Stimulated activated CD8-positive, alpha-beta memory T cell treated with anti-CD3 and anti-CD28 coated beads, Interleukin-4, amount 100 ng/mL, for 4 hours (primary cell): ENCODE measurements at places on chromosomes 5 and 9.

GRCh38 chr5:180352116-180353047, 754 bp downstream of the GFPT2 start:
- no peak for DNase-seq

- DNase-seq = no peak
These were observed 18.0 kb downstream of the MTRR start for GRCh38 chr5:7886849-7887475.

DNA sequence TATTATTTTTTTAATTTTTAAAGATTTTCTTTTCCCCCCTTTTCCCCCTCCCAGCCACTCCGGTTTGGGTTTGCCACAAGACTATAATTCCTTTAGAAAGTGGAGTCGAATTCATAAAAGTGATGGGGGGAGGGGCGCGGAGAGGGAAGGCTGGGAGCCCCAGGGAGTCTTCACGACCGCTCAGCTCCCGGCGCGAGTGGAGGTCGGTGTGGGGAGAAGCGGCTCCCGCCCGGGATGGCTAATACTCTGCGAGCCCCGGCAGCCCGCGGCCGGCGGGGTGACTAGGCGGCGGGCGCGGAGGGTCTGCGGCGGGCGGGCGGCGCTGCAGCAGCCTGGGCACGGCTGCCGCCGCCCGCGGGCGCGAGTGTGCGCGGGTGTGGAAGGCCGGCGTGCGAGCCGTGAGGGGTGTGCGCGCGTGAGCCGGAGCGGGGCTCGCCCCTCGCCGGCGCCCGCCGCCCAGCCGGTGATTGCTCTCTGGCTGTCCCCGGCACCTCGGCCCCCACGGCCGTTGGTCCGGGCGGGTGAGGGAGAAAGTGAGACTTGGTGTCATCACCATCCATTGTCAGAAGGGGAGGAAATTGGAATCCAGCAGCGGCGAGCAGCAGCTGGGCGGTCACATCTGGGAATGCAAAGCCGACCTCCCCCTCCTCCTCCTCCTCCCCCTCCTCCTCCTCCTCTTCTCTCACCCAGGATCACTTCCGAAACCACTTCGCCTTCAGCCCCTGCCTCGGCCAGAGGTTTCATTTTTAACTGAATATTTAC, at the start of gene PARP8:
TSS of gene PARP8 (plus strand) at position 377 of the 762 bp plus-strand sequence. CDS start 459 bp downstream, outside the sequence.
- DNase-seq = no peak

DNA sequence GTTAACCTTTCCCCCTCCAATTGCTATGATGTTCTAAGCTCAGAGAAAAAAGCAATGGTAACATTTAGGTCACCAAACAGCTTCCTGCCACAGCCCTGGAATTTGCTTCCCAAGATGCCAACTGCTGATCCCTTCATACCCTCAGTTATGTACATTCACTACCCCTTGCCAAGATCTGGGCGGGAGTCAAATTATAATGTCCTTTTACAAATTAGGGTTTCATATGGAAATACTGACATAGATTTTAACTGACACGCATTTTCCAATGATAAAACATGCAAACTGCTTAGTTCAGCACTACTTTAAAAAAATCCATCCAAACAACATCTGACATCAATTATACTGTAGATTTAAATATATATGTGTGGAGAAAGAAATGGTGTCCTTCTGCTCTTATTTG, 5.0 kb downstream of the LOX start:
- no peak for DNase-seq

- DNase-seq = no peak
These were observed 23.7 kb upstream of the SPZ1 start for GRCh38 chr5:80296121-80296520.

GRCh38 chr9:133067006-133067405, 5.2 kb downstream of the CEL start:
- no peak for DNase-seq

- DNase-seq = no peak
These were observed 114.5 kb upstream of the NR5A1 start for GRCh38 chr9:124621371-124622328.

DNA sequence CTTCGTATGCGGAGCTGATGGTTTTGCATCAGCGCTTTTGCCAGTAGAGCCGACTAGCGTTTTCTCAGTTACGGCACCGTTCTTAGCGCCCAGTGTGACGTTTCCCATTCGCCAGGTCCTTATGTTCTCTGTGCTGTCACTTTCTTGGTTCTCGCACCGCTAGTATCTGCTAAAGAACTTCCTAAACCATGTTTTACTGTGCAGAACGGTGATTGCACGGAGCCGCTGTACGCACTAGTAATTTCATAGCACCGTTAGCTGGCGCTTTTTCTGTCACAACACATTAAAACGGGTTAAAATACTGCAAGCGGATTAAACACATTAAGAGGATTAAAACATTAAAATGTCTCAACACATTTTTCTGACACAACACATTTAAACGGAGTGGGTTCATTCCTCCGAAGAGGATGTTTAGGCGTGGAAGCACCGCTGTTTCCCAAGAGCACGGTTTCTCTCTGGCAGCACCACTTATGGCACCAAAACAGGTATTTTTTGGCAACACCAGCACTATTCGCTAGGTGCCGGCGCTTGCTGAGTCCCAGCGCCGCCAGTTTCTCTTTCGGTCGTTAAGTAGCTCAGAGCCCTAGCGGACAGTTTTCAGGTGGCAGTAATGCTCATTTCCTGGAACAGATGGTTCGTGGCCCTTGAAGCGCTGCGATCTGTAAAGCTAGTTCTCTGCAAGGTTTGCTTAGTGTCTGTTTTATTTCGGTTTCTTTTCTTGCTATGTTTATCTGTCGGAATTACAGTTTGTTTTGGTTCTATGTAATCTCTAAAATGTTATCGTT, 20.3 kb downstream of the ANXA2R start:
- peak; percentile 57 for DNase-seq

GRCh38 chr9:101429736-101430135, 5.8 kb downstream of the ALDOB start:
- no peak for DNase-seq

- DNase-seq = no peak
These were observed 11.5 kb upstream of the CAAP1 start for GRCh38 chr9:26904070-26904469.

GRCh38 chr5:61280761-61281427, 51.2 kb upstream of the ZSWIM6 start:
- no peak for DNase-seq

DNA sequence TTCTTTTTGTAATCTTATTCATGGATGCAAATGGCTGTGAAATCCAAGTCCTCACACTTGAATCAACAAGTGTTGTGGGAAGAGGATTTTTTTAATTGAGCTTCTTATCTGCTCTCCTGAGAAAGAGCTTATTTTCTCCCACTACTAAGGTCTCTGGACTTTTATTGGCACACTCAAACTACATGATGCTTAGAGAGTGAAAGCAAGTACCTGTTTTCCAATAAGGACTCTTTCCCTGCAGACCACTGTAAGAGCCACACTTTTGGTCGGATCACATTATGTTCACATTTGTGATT, 546.4 kb upstream of the ARRDC3 start:
- no peak for DNase-seq

GRCh38 chr9:81122749-81123148, 566.6 kb downstream of the TLE1 start:
- no peak for DNase-seq

GRCh38 chr9:83266331-83266665, 203.4 kb upstream of the RASEF start:
- no peak for DNase-seq

DNA sequence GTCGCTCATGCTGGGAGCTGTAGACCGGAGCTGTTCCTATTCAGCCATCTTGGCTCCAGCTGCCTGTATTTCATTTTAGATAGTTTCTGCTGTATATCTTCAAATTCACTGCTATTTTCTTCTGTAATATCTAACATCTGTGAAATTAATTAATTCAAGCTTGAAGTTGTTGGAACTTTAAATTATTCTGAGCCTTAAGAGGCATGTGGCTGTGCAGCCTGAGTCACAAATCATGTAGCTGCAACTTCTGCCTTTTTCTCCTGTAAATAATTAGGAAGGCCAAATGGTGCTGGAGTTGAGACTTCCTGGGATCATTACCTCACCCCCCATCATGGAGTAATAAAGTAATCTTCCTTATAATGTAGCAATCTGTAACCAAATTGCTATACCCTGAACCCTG, 183.3 kb upstream of the PCSK5 start:
- no peak for DNase-seq

DNA sequence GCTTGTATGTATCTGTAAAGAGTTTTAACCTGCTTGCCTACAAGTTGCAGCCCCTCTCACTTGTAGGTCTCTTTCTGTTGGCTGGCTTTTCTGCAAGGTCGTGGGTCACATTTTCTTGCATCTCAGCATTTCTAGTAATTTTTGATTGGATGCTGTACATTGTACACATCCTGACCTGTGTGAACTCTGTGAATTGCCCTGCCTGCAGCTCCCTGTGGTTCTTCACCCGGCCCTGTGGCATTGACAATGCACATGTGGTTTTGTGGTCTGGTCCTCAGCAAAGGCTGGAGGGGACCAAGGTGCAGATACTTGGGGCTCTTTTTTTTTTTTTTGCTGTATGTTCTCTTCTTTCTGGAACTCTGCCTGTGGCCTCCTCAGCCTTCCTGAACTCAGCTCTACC, 53.6 kb downstream of the WNK2 start:
- DNase-seq = no peak

GRCh38 chr5:113178073-113178779, 201.6 kb downstream of the DCP2 start:
- no peak for DNase-seq

DNA sequence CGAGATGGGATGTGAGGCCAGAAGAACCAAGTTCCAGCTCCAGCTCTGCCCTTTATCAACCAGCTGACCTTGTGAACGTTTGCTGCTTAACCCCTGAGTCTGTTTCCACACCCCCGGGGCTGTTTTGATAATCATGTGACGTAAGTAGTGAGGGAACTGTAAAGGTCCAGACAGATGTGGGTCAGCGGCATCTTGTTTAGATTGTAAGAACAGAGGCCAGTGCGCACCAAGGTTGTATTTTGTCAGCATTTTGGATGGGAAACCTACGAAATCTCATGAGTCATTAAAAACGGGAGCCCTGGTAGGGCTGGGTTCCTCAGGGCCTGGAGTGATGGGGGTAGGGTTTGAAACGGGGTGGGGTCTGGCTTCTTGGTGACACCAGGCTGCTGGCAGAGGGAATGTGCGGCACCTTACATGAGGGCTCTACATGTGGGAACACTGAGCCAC, 13.8 kb upstream of the COL15A1 start:
- DNase-seq = no peak

- DNase-seq = no peak
These were observed 166.8 kb downstream of the PSAT1 start for GRCh38 chr9:78463750-78464149.

GRCh38 chr9:127170652-127171051, 48.2 kb upstream of the ANGPTL2 start:
- no peak for DNase-seq

DNA sequence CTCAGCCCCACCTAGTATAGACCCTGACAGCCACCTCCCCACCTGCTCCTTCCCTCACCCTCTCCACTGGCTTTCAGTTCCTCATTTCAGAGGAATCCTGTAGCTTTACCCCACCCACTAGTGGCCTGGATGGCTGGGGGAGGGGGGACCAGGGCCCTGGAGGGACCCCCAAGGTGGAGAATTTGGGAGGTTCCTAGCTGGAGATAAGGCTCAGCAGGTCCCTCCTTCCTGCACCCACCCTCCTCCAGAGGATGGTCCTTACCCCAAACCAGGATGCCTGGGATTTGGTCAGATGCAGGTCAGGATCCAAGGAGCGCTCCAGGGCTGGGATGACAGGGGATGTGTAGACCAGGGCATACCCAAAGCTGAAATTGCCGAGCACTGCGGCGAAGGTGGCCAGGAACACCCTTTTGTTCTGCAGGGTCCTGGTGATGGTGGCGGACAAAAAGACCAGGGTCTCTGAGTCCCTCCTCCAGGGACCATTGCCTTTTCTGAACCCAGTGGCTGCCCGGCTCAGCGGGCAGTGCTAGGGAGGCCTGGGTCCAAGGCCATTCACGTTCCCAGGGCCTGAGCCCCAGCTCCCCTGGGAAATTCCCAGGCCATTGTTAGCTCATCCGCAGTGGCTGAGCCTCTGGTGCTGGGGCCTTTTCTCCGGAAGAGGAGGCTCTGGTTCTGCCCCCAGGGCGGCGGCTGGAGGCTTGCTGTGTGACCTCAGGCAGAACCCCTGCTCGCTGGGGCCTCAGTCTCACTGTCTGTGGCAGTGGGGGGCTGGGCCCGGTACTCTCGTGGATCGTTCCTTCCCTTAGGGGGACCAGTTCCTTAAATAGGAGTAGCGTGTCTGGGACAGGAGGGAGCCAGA, 678 bp downstream of the SLC2A6 start:
- DNase-seq = no peak

- DNase-seq = no peak
These were observed 17.2 kb upstream of the GCNT1 start for GRCh38 chr9:76441551-76442322.

- DNase-seq = no peak
These were observed 7.9 kb downstream of the ISL1 start for GRCh38 chr5:51391175-51391574.

DNA sequence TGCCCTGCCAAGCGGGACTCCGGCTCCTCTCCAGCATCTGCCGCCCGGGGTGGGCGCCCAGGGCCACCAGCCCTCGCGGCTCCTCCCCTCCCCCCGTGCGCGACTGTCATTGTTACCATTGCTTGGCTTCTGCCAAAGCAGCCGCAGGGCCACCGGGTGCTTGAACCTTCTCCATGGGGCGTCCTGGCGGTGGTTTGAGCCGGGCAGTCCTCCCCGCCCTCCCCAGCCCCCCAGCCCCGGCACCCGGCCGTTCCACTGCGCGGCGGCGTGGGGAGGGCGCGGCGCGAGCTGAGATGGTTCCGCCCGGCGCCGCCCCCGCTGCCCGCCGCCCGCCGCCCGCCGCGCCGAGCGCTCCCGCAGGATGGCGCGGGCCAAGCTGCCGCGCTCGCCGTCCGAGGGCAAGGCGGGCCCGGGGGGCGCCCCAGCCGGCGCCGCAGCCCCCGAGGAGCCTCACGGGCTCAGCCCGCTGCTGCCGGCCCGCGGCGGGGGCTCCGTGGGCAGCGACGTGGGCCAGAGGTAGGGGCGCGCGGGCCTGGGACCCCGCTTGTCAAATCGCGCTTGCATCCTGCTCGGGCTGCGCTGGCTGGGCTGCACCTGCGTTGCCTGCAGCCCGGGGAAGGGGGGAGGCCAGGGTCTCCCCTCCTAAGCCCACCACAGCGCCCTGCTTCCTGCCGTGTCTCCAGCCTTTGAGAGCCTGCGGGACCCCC, 34.4 kb downstream of the KCNT1 start:
- DNase-seq = no peak

- DNase-seq = no peak
These were observed 132.5 kb downstream of the ZSWIM6 start for GRCh38 chr5:61464512-61464911.

GRCh38 chr5:11803436-11803835, 100.8 kb downstream of the CTNND2 start:
- DNase-seq = no peak

DNA sequence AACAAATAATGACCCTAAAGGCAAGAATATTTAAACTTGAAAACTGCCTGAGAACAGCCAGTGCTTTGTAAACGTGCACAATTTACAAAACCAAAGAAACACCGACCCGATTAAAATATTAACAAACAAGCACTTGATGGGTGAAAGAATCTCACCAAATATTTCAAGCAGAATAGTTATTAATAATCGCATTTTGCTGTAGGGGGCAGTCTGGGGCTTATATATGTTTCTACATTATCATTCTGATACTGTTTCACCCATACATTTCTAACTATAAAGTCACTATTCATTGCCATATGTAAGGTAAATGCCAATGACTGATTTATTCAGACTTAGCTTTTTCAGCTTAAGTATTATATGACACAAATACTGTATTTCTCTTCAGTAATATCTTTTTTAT, 37.7 kb downstream of the UBAP2 start:
- DNase-seq = no peak
